CD4-positive, alpha-beta T cell treated with Interferon gamma for 1 hour (primary cell): ENCODE measurements at places on chromosomes 6 and 20.

- DNase-seq = no peak
Measured at GRCh38 chr20:6866741-6867140, 99.3 kb downstream of the BMP2 start.

DNA sequence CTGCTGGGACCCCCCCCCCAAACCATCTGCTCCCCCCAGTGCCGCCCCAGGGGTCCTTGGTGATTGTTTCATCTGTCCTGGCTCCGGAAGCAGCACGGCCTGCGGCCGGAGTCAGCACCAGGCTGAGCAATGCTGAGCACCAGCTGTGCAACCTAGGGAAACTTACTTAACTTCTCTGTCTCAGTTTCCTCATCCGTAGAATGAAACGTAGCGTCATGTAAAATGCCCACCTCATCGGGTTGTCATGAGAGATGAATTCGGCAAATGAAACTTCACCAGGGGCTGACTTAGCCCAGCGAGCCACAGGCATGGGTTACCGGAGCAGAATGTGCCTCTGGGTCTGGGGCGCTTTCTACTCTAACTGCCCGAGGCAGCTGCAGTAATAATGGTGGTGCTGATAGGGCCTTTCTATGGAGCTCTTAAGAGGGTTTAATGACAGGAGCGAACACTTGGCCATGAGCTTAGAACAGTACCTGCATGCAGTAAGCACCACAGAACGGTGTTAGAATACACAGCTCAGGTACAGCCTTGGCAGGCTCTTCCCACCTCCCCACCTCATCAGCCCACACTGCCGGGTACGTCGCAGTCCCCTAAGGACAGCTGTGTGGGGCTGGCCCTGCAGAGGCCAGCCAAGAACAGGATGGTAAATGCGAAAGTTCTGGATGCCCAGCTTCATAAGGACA is 1.7 kb downstream of the THBS2 start:
- DNase-seq = no peak

- peak; percentile 42 for DNase-seq
Measured at GRCh38 chr20:47487175-47487917, 14.3 kb upstream of the NCOA3 start.

GRCh38 chr6:163175301-163175700 is 239.2 kb upstream of the QKI start:
- no peak for DNase-seq

DNA sequence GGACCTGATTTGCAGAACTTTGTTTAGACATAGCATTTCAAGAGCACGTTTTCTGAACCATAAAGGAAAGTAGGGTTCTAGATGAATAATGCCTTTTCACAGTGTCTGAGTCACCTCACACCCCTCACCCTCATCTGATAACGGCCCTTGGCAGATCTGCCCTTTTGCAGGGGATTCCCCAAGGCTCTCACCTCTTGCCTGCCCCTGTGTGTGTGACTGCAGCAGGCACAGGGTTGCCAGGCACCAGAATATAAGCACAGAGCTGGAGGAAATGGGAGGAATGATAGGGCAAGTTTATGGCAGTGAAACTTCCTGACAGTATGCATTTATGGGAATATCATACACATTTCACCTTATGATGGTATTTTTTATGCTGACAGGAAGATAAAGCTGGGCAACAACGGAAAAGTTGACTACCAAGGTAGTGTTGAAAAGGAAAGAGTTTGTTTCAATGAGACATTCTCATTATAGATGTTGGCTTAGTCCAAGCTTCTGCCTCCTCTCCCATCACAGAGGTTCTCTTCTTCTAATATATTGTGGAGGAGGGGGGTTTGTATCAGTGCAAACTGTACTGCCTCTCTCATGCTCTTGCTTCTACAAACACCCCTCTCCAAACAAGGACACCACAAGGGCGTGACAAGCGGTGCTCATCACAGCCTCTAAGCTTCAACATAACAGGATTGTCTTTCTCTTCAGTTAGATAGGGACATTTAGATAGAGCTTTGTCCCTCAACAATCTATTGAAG is 101.5 kb upstream of the BACH2 start:
- peak; percentile 82 for DNase-seq

- no peak for DNase-seq
Measured at GRCh38 chr6:144730088-144730645, 445.0 kb downstream of the UTRN start.

DNA sequence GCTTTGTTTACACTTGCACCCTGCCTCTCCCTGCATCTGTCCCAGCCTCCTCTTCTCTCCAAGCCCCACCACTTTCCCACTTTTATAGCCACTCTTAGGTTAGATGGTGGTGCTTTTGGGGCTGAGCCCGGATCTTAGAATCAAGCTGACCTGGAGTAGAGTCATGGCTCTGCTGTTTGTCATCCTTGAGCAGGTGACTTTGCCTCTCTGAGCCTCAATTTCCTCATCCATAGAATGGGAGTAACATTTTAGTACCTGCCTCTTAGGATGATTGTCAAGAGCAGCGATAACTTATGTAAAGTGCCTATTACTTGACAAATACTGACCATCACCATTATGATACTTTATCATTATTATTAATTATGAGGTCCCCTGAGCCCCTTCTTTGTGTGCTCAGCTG is 48.2 kb downstream of the CPNE5 start:
- no peak for DNase-seq

DNA sequence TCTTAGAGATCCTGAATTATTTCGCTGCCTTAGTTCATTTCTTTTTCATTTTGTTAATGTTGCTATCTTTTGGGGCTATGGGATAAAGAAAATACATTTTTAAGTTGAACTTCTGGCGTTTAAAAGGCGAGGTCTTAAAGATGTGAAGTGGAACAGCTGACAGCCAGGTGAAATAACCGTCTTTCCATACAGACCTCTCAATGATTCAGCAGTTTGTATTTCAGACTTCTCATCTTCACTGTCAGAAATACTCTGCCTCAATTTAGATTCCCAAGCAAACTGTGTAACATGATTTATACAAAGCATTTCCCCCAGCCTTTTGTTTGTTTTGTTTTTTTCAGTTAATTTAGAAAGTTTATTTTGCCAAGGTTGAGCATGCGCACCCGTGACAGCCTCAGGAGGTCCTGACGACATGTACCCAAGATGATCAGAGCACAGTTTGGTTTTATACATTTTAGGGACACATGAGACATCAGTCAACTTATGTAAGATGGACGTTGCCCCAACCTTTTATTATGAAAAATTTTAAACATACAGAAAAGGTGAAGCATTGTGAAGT is 40.0 kb downstream of the SLC9A8 start:
- no peak for DNase-seq

- no peak for DNase-seq
Measured at GRCh38 chr20:45339799-45340198, 8.4 kb downstream of the SDC4 start.

DNA sequence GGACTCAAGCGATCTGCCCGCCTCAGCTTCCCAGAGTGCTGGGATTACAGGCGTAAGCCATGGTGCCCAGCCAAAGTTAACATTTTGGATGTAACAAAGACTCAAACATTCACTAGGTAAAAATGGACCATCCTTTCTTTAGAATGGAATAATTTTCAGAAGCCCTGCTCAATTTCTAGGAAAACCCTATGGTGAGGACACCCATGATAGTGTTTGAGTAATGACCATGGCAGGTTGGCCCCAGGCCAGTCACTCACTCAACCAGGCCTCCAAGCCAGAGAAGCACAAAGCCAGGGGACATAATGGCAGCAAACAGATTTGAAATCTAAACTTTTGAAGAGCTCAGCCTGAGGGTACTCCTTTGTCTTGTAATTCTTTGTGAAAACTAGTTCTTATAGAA is 59.9 kb upstream of the GPR6 start:
- DNase-seq = no peak

- no peak for DNase-seq
Measured at GRCh38 chr6:53148684-53149083, at the start of gene GCM1. TSS of gene GCM1 (minus strand) at chr6:53148841. CDS start at chr6:53145632, 3,209 bp downstream.

DNA sequence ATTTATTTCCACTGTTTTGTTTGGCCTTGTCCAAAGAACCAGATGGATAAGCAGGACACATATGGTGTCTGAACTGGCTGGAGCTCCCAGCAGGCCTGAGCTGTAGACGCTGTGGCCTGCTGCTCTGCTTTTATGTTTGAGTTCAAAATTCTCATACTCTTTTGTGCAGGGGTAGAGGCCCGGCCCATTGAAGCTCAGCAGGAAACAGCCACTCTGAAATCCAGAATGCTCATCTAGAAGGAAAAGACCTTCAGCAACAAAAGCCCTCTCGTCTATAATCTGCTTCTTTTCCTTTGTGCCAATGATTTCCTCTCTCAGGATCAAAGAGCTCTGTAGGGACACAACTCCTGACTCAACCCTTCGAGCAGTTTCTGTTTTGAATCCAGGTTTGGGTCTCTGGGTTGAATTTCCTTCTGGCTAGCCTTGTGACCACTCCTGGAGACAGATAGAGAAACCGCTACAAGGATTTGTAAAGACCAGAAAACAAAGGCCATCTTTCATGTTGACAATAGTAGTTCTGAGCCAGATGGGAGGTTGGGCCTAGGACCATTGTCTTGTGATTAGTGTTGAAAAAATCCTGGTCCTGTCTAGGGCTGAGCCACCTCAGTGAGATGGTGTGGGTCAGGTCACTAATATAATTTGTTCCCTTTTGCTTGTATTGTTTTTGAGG is 446.7 kb downstream of the BCKDHB start:
- DNase-seq = no peak

DNA sequence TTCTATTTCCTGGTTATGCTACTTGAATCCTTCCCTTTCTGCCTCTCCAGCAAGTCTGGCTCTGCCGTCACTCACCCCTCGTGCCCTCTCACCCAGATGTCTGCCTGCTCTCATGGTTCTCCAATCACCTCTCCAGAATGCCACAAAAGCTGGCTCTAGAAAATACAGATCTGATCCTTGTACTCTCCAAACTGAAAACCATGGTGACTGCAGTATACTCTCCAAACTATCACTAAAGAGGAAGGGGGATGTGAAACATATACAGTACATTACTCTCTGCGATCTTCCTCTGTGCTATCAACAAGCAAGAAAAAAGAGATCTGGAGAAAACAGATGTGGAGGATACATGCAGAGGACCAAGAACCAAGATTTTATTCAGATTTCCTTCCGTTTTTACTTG is 91.1 kb downstream of the ATXN1 start:
- DNase-seq = no peak

- DNase-seq = no peak
Measured at GRCh38 chr6:7249946-7250643, 62.9 kb downstream of the SSR1 start.

GRCh38 chr6:26131618-26132017 is 44.4 kb downstream of the HFE start:
- no peak for DNase-seq

GRCh38 chr6:138239774-138240173 is 21.5 kb upstream of the PBOV1 start:
- no peak for DNase-seq

DNA sequence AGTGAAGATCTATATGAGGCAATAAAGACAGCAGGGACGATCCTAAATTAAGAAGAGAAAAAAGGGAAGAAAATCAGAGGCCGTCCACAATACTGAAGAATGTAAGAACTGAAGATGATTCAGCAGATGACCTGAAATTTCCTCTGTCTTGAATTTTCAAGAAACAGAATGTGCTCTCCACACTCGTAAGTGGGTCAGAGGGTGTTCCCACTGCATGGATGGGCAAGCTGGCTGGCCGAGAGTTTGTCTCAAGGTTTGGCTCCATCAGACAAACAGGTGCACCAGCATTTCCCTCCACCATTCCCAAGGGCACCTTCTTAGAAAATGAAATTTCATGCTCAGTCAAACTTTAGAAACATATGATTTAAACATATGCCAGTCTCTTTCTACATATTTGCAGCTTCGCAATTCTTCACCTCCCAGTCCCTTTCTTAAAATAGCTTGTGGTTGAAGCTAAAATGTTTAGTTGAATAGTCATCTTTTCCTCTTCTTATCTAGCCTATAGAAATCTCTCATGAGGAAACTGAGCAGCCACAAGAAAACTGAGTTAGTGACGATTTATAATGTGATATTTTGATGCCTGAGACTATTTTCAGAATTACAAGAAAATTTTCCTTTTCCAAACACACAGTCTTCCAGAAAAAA is 576.4 kb downstream of the PRKN start:
- no peak for DNase-seq

DNA sequence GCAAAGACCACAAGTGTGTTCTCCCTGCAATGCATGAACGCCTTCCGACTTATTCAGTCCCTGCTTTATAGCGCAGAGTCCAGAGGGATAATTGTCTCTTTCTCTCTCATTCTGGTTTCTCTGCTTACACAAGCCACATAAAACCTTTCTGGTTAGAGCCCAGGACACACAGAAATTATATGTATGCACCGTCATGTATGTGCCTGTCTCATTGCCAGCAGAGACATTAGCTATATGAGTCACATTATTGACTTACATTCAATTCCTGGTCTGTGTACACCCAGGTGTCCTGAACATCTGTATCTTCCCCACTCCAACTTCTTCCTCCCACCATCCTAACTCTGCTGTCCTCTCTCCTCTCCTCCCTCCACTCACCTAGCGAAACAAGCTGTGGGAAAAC is 44.0 kb downstream of the LRFN2 start:
- DNase-seq = no peak

- no peak for DNase-seq
Measured at GRCh38 chr6:45648262-45648620, 270.5 kb upstream of the SUPT3H start.
